Anterior cingulate cortex (tissue), 58 donors: ENCODE measurements at places on chromosomes 7 and 10.

- peak; percentile 17 for DNase-seq
These were observed 12.8 kb downstream of the TUBAL3 start for GRCh38 chr10:5391790-5392189.

DNA sequence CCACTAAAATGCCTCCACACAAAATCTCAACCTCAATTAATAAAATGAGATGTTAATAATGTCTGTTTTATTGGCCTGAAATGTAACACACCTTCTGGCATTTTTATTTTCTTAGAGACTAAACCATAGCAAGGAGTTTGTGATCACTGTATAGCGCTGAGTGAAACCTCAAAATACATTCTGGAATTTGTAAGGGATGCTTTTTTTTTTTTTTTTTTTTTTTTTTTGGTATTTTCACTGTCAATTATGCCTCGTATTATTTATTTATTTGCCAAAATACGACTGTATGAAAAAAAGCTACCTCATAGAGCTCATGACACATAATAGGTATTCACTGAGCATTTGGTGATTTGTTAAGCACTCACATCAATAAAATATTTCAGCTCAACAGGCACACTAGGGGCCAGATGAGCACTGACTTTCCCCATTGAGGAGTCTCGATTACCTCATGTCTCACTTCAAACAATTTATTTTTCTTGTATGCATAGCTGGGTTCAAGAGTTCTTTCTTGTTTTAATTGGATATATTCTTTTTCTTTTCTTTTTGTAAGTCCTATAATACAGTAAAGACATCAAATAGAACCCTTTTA, 36.5 kb downstream of the SEMA3C start:
- no peak for DNase-seq

DNA sequence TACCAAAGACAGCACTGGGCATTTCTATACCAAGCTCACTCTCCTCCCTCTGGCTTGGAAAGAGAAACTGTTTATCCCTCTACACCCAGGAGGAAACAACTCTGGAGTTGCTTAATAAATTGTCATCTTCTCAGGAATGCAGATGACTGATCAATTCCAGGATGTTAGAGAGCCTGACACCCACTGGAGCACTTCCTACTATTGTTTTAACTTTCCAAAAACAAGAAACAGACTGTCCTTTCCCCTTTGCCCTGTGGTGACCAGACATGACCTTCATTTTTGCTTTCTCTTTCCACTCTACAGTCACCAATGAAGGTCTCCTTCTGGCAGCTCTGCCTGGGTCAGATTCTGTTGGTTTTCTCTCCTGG, 19.6 kb downstream of the GIMAP4 start:
- DNase-seq, result no peak

- no peak for DNase-seq
These were observed 8.9 kb downstream of the GLI3 start for GRCh38 chr7:42227936-42228591.

DNA sequence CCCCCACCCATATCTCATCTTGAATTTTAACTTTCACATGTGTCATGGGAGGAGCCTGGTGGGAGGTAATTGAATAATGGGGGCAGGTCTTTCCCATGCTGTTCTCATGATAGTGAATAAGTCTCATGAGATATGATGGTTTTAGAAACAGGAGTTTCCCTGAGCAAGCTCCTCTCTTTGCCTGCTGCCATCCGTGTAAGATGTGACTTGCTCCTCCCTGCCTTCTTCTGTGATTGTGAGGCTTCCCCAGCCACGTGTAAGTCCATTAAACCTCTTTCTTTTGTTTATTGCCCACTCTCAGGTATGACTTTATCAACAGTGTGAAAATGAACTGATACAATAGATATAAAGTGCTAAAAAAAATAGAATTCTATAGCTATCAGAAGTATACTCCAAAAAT, 168.8 kb downstream of the CXCL12 start:
- DNase-seq, result no peak

DNA sequence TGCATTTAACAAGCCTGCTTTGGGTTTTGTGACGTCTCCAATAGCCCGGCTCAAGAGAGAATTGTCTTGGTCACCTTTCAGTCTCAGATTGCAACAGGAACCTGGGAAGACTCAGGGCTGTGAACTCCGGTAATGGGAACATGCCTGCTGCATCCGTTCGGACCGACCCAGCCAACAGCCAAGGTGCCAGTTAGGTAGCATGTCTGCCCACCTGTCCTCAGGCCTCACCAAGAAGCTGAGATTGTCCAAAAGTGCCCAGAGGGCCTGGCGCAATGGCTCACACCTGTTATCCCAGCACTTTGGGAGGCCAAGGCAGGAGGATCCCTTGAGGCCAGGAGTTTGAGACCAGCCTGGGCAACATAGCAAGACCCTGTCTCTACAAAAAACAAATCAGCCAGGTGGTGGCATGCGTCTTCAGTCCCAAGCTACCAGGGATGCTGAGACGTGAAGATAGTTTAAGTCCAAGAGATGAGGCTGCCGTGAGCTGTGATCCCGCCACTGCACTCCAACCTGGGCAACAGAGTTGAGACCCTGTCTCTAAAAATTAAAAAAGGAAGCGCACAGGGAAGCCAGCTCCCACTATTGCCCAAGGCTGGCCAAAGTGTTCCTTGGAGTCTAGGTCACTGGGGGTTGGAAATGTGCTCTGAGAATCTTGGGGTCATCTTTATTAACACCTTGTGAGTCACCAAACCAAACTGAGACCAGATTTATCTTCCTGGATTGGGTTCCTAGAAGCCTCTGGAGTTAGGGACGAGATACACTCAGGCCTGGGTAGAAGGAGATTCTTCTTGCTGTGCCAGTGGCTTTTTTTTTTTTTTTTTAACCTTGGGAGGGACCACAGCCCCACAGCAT, 26.9 kb downstream of the BAG3 start:
- no peak for DNase-seq

DNA sequence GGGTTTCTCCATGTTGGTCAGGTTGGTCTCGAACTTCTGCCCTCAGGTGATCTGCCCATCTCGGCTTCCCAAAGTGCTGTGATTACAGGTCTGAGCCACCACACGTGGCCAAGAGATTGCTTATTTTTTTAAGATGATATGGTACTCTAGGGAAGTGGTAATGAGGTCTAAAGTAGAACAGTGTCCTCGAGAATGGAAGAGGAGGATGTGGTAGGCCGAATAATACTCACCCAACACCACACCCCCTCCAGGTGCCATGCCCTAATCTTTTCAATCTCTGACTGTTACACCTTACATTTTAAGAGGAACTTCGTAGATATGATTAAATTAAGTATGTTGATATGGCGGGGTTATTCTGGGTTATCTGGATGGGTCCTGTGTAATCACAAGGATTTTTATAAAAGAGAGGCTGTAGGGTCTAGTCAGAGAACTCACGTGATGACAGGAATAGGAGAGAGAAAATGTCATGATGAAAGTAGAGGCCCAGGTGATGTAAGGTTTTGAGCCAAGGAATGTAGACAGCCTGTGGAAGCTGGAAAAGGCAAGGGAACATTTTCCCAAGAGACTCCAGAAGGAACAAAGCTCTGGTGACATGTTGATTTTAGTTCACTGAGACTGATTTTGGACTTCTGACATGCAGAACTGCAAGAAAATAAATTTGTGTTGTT, 29.5 kb downstream of the CDK13 start:
- DNase-seq, result no peak

DNA sequence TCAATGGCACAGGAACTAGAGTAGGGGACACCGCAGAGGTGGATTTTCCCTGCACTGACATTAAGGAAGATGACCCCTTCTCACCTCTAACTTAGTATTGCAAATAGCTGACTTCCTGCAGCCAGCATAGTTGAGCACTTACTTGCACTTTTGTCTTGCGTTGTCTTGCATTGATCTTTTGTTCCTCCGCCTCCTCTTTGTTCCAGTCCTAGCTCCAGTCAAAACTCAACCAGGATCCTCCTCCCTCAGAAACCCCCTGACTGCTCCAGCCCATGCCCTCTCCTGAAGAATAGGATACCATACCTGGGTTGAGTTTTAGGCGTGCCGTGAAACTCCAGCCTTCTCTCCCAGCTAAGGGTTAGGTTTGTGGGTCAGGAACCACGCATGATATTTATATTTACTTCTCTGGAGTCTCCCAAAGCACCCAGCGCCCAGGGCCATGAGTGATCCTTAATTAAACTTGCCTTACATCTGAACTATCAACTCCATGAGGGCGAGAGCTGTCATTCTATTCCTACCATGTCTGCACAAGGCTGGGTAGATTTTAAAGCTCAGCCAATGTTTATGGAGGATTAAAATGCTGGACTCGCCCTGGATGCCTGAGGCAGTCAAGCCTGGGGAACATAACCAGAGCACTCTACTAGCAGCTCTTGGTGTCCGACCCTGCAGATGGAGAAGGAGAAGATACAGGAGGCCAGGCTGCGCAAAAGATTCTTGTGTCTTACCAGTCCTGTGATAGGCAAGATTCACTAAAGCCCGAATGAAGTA, 14.1 kb downstream of the ZNF467 start:
- no peak for DNase-seq

DNA sequence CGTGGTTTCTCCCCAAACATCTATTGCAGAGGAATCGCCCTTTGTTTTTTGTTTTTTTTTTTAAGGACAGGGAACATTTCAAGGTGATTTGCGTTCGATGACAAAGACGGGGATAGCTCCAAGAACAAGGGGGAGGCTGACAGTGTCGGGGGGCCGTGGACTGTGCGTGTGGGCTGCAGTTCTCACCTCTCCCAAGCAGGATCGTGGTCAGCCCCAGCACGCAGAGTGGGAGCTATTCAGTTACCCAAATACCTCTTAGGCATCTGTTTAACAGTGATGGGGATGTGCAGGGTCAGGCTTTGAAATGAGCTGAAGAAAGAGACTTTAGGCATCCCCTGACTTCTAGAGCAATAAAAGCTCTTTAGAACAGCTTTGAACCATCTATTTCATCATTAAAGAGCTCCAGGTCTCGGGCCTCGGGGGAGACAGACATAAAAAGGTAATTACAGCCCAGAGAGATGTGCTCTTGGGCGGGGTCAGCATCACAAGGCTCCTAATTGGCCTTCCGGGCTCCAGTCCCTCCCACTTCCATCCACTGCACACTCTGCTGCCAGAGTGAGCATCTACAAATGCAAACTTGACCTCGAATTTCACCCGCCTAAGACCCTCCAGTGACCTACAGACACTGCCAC, 97.3 kb downstream of the MYL10 start:
- no peak for DNase-seq

DNA sequence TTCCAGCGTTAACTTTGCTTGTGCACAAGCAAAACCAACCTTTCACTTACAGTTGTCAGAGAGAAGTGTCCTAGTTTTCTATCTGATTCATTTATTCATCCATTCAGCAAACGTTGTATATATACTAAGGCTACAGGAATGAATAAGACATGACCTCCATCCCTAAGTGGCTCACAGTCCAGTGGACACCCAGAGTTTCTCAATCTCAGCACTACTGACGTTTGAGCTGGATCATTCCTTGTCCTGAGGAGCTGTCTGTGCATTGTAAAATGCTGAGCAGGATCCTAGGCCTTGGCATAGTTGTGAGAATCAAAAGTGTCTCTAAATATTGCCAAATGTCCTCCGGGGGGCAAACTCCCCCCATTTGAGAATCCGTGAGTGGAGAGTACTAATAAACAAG, 166.7 kb upstream of the PRKCQ start:
- no peak for DNase-seq

- DNase-seq, result no peak
These were observed 115.6 kb downstream of the ELMO1 start for GRCh38 chr7:37333075-37333474.

DNA sequence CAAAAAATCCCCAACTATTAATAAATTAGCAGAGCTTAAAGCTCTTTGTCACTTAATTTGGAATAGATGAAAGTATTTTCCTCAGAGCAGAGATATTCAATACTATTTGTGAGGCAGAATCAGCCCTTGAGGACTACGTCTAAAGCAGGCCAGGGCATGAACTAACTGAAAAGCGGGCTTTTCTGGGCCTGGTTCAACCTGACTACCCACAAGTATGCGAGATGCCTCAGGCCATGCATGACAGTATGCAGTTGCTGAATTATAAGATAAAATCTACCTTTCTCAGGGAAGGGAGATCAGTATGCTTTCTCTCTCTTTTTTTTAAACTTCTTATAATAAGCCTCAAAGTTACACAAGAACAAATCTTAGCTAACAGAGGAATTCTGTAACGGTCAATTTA, 20.1 kb downstream of the TMEM168 start:
- DNase-seq, result no peak

- no peak for DNase-seq
These were observed 95.9 kb upstream of the CCDC71L start for GRCh38 chr7:106756884-106757283.

GRCh38 chr10:43808136-43808535, 159.5 kb upstream of the ZNF32 start:
- no peak for DNase-seq

DNA sequence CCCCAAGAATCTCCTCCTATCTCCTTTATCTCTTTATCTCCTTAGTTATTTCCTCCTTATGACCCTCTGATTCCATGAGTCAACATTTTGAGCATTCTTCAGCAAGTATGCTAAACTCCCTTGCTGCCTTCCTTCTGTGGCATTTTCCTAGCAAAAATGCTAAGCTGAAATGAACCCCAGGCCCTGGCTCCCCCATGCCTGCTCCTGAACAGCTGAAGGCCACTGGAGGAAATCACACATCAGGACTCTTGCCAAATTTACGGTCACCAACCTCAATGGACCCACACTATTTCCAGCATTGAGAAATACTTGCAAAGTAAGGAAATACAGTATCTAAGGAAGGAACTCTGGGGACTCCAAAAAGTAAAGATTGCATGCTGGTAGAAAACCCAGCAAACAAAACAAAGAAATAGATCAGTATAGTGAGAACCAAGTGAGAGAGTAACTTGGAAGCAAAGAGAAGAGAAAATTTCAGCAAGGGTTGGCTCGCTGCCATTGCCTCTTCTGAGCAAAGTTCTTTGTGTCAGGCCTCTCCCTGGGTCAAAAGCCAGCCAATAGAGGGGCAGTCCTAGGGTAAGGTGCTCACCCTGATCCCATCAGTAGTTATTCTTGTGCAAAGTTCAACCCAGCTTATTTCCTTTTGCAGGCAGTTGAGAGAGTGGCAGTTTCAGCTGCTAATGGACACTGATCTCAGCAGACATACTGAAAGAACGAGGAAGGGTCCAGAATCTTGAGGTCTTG, 5.1 kb upstream of the PLEKHS1 start:
- DNase-seq, result no peak

DNA sequence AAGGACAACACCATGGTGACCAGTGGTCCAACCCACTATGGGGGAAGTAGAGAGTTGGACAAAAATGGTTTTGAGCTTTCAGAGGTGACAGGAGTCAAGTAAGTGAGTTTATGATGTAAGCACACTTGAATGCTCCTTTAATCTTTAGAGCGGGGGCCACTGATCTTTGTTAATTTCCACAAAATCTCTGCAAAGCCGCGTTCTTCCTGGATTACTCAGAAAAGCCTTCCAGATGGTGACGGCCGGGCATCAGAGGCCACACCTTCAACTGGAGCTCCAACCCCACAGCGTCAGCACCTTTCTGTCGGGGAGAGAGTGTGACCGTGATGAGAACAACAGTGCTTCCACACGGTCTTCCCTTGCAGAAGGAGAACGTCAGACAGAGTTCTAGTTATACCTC, 35.2 kb upstream of the KLF6 start:
- no peak for DNase-seq
